RKO (cell line): ENCODE measurements at places on chromosomes 5 and 9.

GRCh38 chr9:111628411-111628810 lies 2.7 kb upstream of the DNAJC25 start:
- DNase-seq = no peak

DNA sequence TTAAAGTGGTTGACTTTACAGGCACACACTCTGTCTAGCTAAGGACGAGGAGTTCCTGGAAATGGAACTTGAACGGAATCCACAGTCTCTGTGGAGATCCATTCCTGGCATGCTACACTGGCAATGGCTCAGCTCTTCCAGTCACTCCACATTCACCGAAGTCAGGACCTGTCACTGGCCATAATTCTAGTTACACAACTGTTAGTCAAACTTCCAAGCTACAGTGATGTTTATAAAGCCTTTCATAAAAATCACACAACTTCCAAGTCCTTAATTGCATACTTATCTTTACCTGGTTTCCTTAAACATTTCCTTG lies 15.7 kb downstream of the CDC14B start:
- DNase-seq = peak; percentile 31

- DNase-seq = no peak
Observed at GRCh38 chr5:157263496-157264090, 2.3 kb upstream of the CYFIP2 start.

GRCh38 chr9:93365427-93366118 lies 85.9 kb upstream of the FAM120A start:
- DNase-seq = no peak

DNA sequence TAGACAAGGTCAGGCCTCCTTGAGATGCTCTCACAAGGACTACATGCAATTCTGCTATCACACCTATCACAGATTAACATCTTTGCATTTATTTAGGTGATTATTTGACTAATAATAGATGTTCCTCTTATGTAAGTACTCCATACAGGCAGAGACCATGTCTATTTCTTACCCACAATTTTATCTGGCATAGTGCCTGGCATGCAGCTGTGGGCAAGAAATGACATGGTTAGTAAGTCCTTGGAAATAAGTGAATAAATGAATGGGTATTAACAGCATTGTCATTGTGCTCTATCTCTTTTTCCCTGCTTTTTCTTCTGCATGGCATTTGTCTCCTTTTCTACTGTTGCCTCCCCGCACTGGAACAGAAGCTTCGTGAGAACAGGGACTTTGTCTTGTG lies 49.4 kb downstream of the SLC22A5 start:
- no peak for DNase-seq

DNA sequence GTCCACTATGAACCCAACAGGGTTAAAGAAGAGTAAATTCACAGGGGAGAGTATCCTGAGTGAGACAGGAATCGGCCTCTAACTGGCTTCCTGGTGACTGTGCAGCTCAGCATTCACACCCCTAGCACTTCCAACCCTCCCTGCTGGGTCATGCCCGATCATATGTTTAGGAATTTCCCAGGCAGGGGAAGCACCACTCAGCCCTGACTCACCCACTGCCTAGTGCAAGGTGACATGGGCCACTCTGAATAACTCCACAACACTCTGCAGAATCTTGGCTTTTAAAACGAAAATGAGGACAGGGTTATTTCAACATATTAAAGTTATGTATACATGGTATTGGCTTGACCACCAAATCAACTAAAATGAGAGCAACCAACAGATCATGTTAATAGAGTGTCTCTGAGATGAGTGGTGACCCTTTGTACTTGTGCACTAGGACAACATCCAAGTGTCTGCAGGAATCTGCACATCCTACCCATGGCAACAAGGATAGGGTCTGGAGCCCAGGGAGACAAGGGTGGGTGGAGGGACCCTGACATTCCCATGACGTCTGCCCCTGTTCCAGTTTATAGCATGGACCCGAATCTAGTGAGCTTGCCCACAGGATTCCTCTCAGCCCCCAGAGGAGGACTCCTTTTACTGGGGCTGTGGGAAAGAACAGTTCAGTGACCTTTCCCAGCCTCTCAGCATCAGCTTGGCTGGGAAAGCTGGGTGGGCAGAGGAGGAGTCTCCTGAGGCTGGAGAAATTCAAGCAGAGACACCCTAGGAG lies 485.8 kb downstream of the SEMA5A start:
- DNase-seq = peak; percentile 89

DNA sequence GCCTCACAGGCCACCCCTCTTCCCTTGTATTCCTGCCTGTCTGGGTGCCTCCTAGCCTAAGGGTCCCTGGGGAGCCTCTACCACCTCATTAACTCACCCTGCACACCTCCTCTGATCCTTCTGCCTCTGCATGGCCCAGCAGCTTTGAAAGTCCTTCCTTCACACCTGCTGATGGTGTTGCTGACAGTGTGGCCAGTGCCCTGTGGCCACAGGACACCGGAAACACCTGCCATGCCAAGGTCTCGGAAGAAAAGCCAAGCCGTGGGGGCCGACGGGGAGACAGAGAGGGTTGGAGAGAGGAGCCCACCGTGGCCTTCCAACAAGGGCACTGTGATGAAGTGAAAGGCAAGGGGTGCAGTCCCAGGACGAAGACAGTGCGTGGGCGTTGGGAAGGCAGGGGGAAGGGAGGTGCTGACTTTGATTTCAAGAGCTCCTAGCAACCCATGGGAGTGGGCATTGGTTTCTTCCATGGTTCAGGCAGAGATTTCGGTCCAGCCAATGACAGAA lies 4.1 kb downstream of the BTNL9 start:
- no peak for DNase-seq

DNA sequence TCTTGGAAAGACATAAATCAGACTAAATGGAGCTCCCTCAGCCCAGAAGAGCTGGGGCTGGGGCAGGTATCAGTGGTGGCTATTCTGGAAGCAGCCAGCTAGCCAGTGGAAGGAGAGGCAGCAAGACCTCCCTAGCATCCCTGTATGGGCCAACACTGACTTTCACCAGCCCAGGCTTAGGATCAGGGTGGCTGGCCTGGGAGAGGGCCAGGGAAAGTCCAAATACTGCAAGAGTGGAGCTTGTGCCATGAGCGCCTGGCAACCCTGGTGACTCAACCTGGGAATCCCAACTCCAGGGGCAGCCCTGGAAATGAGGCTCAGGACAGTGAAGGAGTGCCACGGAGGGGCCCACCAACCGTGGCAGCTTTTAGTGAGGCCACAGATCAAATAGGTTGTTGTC lies 7.6 kb upstream of the IRF1 start:
- DNase-seq = no peak

- no peak for DNase-seq
Observed at GRCh38 chr9:88925481-88925880, 65.8 kb upstream of the S1PR3 start.

DNA sequence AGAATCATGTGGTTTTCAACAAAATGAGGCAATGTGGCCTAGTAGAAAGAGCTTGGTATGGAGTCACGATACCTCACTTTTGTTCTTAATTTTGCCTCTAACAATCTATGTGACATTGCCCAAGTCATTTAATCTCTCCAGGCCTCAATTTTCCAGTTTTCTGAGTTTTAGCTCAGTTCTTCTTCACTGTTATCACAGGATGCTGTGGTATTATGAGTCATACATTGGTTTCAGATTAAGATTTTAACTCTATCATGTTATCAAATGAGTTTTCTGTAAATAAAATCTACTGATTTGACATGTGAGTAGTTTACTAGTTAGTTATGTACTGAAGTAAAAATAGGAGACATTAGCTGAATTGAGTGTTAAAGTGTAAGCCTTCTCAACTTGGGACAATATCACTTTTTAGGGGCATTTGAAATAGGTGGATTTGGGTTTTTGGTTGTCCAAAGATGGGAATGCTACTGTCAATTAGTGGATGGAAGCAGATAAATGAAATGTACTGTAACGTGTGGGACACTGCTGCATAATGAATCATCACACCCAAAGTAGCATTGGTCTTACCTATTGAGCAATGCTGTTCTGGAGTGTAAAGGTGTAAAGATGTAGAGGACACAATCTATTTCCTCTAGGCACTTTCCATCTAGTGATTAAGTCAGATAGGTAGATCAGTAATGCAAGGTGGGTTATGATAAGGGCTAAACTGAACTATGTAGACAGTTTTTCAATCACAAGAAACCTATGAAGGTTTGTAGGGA lies 73.3 kb downstream of the NNT start:
- DNase-seq = no peak

DNA sequence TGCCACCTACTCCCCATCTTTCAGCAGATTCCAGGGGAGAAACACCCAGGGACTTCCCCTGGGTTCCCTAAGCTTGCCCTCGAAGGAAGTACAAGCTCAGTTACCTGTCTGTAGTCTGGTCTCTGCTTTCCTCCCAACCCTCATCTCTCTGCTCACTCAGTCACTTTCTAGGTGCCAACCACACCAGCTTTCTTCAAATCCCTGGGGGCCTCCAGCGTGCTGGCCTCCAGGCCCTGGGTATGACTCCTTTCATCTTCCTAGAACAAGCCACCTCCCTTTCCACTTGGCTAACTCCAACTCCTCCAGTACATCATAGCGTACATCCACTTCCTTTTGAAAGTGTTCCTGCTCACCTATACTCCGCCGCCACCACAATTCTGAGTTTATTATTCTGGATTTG lies 222.6 kb downstream of the SNX18 start:
- no peak for DNase-seq

- no peak for DNase-seq
Observed at GRCh38 chr5:124297826-124298225, 448.6 kb downstream of the ZNF608 start.

GRCh38 chr9:25935188-25935587 lies 256.9 kb upstream of the TUSC1 start:
- peak; percentile 73 for DNase-seq

GRCh38 chr9:95627802-95628201 lies 111.0 kb upstream of the PTCH1 start:
- peak; percentile 94 for DNase-seq

DNA sequence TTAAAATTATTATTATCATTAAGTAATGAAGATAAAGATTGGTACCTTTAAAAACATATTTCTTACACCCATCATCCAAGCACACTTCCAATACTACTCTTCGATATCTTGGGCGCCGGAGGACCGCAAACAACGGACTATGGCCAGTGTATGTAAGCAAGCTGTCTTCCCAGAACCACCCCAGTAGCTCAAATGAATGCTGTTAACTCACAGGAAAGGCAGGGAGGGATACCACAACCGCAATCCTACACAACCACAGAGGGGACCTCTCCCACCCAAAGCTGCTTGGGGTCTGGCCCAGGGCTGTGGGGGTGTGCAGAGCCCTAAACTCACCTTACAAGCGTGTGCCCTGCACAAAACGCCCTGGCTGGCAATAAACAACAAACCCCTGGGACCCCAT lies 20.6 kb downstream of the GOLM1 start:
- no peak for DNase-seq

DNA sequence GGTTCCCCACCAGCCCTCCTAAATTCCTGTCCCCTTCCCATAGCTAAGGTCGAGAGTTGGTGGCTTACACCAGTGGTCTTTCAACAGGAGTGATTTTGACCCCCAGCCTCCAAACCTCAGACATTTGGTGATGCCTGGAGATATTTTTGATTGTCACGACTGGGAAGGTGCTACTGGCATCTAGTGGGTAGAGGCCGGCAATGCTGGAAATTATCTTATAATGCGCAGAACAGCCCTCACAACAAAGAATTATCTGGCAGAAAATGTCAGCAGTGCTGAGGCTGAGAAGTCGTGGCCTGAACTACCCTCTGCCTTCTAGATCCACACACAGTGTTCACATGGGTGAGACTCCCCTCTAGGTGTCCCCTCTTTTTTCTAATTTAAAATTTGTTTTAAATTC lies 69.6 kb downstream of the IL31RA start:
- peak; percentile 38 for DNase-seq

GRCh38 chr9:95455714-95456113 lies 61.1 kb downstream of the PTCH1 start:
- no peak for DNase-seq

- DNase-seq = no peak
Observed at GRCh38 chr5:147427521-147428401, 82.1 kb downstream of the DPYSL3 start.

DNA sequence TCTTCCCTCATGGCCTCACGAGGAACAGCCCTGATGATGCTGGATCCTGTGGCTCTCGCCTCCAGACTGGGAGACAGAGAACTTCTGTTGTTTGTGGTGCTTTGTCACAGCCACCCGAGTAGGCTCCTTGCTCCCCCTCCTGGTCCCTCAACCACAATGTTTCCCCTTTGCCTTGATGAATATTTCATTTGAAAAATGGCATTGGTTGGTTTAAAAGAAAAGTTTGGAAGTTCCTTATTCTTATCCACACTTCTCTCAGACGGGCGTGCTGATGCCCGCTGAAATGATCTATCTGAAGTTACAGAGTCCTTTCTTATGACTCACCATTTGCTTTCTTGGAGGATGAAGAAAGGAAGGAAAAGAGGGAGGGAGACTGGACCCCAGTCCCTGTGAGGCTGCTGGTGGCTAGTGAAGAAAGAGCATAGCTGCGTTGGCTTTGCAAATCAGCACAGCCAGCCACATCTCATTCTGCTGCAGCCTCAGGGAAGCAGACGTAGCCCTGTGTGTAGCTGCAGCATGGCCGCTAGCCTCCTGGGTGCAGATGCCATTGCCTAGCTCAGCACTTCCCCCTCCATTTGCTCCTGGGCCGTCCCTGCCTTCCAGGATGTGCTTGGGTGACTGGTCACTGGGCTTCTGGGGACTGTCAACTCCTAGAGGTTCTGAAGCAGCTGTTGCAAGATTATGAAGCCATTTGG lies 185.9 kb downstream of the ERCC6L2 start:
- peak; percentile 52 for DNase-seq

GRCh38 chr5:148585988-148586387 lies 68.3 kb downstream of the HTR4 start:
- peak; percentile 11 for DNase-seq

DNA sequence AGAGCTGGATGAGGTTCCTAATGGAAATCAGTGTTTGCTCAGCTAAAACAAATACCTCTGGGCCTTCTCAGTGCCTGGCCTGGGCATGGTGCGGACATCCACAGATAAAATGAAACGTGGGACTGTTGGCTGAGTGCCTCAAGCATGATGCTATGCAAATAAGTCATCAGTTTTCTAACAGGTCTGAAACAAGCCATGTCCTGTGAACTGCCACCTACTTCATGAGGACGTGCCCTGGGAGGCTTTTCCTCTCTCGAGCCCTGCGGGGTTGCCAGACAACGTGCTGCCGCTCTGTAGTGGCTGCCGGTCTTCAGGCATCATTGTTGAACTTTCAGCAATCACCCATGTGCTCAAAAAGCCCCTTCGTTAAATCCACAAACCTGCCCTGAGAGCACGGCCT lies 240.4 kb upstream of the IRX2 start:
- DNase-seq = no peak

- no peak for DNase-seq
Observed at GRCh38 chr5:17019324-17019723, 83.2 kb upstream of the MYO10 start.

DNA sequence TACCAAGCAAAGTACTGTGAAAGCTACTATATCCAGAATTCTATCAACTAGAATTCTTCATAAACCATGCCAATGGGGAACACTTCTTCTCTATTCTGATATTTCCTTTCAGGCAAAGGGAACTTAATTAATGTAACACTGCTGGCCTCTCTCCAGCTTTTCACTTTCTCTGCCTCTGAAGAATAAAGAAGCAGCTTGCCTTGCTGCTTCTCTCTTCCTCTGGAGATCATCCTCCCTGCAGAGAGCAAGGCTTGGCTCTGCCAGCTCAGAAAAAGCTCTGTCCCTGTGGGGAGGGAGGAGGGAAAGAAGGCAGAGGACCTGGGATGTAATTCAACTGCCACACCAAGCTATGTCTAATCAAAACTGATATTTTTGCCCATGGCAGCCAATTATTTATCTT lies 6.5 kb downstream of the CTNND2 start:
- no peak for DNase-seq

- no peak for DNase-seq
Observed at GRCh38 chr9:127972236-127972871, 8.4 kb downstream of the EEIG1 start.

GRCh38 chr9:121268598-121268850 lies 562 bp downstream of the GSN start:
- no peak for DNase-seq
